ENCODE measurements at places on chromosomes 4 and X.

- DNase-seq = no peak
Observed at GRCh38 chr4:61003301-61003700, 196.8 kb upstream of the ADGRL3 start.

GRCh38 chr4:169565606-169566005, 46.8 kb downstream of the NEK1 start:
- DNase-seq = no peak

DNA sequence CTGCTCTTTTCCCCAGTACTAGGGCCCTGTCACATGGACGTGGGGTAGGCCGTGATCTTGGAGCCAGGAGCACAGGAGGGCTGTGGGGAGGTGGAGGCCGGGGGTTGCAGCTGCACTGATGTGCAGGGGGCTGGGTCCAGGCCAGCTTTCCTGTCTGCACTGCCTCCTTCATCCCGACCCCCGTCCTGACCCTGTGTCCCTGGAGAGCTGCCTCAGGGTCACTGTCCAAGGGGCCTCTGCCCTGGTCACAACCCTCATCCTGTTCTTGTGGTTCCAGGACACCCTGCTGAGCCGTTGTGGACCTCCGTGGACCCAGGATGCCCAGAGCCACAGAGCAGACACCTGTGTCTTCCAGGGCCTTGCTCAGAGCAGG, 91.7 kb upstream of the ADRA2C start:
- no peak for DNase-seq

DNA sequence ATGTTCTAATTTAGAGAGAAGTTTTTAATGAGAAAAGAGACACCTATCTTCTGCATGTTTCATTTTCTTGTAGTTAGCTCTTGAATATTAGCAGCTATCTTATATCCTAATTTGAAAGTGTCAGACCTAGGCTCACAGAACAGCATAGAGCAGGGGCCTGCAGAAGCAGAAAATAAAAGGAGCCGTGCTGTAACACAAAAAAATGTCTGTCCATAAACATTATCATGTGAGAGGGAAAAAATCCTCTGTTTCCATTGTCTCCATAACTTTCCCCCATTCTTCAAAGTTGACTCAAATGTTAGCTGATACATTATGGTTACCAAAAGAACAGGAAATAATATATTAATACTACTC, 329.2 kb upstream of the EPHA5 start:
- DNase-seq = no peak

DNA sequence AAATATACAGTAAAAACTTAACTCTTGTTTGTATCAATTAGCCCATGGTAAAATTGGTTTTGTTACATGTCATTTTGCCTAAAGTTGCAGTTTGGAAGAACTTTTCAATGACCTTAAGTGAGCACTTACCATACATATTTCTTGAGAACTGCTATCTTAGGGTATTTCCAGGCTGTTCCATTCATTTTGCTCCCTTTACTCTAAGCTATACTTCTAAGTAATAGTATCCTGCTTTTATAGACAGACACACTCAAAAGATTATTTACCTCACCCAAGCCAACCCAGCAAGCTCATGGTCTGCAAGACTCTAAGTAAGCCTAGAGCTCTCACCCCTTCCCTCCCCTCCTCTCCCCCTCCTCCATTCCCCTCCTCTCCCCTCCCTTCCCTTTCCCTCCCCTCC, 294.0 kb downstream of the HS3ST1 start:
- no peak for DNase-seq

DNA sequence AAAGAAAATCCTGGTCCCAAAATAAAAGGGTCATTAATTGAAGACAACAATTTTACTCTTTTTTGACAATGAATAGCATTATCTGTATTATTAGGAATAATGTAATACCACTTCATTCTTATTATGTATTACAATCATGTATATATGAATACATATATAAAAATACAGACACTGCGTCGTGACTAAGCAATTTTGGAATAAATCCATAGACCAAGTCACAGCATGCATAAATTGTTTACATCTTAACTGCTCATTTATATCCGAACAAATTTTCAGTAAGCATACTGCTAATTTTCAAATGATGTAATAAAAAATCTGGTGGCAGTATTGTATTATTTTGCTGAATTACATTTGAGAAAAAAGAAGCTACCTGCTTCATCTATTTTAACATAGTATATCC, 321.6 kb upstream of the PITX2 start:
- no peak for DNase-seq

DNA sequence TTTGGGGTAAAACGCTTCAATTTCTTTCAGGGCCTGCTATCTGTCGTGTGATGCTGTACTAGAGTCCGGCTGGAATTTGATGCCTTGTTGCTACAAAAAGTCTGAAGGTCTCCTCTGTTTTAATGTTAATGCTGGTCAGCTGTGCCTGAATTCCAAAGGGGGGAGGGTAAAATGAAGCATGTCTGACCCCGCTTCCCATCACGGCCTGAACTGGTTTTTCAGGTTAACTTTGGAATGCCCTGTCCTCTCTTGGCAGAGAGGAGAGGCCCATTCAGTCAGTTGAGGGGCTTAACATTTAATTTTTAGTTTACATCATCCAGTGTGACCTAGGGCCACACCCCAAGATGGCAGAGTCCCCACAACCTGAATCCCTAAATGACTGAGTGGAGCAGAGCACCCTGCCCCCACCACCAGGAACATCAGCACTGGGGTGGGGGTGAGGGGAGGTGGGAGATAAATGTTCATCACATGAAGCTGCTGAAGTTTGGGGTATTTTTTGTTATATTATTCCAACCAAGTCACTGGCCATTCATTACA, 47.9 kb upstream of the GPR78 start:
- DNase-seq = no peak

- no peak for DNase-seq
Observed at GRCh38 chr4:174549721-174550120, 27.4 kb upstream of the HPGD start.

- DNase-seq = no peak
Observed at GRCh38 chr4:184438375-184438774, 36.0 kb downstream of the IRF2 start.

GRCh38 chrX:105018865-105019264, 201.6 kb downstream of the TEX13A start:
- no peak for DNase-seq

- no peak for DNase-seq
Observed at GRCh38 chr4:182394181-182394580, 151.0 kb downstream of the TENM3 start.

DNA sequence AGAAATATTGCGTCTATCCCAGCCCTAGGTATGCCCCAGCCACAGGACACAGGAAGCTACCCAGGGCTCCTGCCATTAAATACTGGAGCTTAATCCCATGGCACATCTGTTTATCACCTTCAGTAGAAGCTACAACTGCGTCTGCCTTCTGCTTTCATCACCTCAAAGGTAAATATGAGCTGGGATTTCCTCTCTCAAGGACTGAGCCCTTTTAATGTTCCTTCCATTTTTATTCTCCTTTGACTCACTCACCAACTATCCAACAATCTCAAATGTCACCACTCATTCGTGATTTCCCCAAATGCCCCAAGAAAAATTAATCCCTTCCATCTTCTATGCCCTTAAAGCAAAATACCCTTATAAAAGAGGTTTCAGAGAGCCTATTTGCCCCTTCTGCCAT, 1.8 kb upstream of the MID1 start:
- no peak for DNase-seq

DNA sequence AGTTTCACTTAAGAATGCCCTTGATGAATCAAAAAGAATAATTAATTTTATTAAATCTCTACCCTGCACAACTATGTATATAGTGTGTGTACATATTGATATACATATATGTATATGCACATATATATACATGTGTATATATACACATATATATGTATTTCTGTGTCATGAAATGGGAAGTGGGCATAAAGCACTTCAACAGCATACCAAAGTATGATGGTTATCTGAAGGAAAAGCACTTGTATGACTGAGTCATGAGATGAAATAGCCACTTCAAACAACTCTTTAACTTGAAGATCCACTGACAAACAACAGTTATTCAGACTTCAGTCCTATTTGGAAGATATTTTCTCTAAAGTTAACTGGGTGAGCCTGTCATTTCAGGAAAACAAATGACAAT, 16.3 kb downstream of the RNF128 start:
- no peak for DNase-seq

GRCh38 chr4:185697488-185697887, 114.5 kb downstream of the SORBS2 start:
- DNase-seq = no peak

- no peak for DNase-seq
Observed at GRCh38 chrX:69374569-69374968, 129.6 kb upstream of the NALF2 start.

GRCh38 chr4:71570492-71570891, 213.4 kb downstream of the GC start:
- no peak for DNase-seq

DNA sequence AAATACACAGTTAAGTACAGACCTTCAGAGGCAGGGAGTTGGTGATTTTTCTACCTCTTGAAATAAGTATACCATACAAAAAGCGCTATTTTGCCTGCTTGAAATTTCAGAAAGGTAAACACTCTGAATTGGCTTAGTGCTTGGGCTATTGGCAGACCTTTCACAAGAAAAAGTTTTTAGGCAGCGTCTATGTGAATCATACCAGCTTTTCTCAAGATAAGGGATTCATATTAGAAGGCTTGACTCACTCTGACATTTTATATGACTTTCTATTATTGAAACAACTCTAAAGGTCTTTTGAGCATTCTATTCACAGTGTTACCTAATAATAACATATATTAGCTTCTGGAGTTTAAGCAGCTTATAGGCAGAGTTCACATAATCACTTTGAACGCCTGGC, 286.4 kb upstream of the FAT1 start:
- DNase-seq = no peak

- no peak for DNase-seq
Observed at GRCh38 chr4:38939165-38939564, 71.6 kb downstream of the FAM114A1 start.

GRCh38 chr4:182258441-182259000, 15.3 kb downstream of the TENM3 start:
- DNase-seq = no peak

DNA sequence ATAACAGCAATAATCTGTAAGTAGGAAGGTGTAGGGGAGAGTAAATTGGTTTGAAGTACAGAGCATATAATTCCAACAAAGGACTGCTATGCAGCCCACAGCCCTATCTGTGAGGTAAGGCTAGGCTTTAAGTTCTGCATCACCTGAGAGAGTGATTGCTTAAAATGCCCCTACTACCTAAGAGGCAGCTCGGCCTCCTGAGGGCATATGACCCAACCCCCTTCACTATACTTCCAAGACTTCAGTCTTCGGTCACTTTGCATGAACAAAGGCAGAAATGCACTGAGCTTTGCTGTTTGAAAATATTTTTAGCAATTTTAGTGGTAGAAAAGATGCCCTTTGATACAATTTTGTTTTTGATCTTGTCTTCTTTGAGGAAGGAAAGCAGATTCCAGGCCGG, 4.9 kb upstream of the DDX3X start:
- DNase-seq = no peak

DNA sequence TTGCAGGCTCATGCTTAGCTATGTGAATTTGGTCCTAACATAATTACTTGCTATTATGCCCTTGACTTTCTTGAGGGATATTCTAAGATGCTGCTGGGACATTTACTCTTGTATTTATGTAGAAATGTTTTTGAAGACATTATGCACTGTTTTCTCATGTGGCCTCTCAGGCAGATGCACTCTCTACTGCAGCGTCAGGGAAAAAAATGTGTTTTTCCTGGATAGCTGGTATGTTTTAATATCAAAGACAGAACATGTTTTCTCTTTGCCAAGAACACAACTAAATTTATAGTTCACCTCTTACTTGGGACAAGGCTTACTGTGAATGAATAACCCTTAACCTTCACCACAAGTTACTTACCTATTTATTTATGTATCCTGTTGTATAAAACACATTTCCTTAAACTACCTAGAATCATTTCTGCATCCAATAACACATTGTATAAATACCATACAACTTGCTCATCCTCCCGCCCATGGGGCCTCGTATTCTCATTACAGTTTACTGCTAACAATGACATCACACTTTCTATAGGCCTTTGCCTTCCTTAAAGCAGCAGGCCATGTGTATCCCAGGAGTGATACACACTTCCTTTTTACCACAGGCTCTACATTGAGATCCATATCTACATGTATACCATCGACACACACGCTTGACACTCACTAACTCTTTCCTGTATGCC, 178.7 kb downstream of the SLIT2 start:
- no peak for DNase-seq

DNA sequence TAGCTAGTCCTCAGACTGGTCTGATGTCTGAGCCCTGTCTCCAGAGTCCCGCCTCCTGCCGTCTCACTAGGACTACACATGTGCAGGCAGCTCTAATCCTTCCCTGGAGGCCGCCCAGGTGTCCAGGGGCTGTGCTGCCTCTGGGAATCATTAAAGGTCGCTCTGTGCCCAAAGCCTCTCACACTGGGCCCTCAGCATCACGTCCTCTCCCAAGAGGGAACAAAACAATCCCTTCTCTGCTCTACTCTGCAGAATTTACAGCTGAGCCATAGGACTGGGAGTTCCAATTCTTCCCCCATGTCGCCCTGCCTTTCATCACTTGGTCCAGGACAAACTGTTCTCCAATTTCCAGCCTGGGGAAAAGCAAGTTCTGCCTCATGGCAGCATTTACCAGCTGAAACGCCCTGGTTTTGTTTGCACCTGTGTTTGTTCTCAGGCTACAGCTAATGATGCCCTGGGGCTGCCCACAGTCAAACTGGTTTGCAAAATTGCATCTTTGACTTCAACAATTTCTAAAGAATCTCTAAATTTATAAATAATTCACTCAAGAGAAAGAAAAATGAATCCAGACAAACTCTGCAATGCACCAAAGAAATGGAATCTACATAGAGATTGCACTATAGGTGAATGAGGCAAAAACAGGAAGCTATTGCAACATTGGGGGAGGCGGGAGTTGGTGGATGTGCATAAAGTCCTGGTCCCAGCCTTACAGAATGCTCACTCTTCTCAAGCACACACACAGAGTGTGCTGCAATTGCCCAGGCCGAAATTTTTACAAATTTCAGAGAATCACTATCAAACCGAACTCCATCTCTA, 7.2 kb upstream of the MRFAP1 start:
- DNase-seq = no peak

- no peak for DNase-seq
Observed at GRCh38 chr4:78923464-78924312, 15.6 kb downstream of the PAQR3 start.

DNA sequence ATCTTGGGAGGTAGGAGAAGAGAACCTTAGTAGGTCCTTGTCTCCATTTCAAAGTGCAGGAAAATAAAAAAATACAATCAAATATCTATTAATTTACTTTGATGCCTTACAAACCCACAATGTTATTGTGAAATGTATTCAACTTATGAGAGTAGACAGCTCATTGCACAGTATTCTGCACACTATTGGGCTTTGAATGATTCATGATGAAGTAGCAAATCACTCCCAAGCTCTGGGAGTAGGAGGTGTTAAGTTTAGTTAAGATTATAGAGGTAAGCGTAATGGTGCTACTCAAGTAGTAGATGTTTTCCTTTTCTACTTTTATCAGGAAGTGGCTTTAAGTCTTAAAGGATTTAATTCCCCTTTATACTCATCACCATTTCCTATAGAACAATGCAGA, 32.8 kb upstream of the TMPRSS11A start:
- no peak for DNase-seq

GRCh38 chr4:24729119-24729730, 66.1 kb upstream of the SOD3 start:
- no peak for DNase-seq

GRCh38 chr4:14566518-14566917, 435.8 kb upstream of the CPEB2 start:
- no peak for DNase-seq
